Activated CD4-positive, alpha-beta T cell treated with anti-CD3 and anti-CD28 coated beads for 24 hours (primary cell): ENCODE measurements at places on chromosomes 3 and 15.

- DNase-seq = no peak
Observed at GRCh38 chr3:107524326-107524840, 1.6 kb downstream of the BBX start.

DNA sequence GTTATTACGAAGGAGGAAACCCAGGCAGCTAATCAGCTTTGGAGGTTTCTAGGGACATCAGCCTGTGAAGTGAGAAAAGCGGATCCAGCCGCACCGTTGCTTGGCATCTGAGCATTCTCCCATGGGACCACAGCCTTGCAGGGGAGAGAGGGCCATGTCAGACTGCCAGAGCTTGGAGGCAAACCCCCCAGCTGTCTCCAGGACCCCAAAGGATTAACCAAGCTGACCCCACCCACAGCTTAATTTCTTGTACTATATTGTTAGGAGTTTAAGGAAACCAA, 5.1 kb downstream of the IGDCC3 start:
- no peak for DNase-seq

DNA sequence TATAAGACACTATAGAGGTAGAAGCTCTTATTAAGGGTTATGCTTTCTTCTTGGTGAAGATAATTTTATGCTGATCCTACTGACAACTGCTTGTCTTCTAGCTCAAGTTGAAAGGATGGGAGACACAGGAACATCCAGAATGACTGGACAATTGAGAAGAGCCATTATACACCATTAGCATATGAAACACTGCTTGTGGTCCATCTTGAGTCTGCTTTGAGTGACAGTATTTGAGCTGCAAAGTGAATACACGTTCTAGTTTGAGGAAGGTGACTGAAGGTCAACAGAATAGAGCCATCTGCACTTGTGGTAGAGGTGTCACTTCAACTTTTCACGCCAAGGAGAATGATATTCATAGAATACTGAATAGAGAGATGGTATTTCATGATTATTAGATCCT, 315.4 kb downstream of the MCTP2 start:
- no peak for DNase-seq

- DNase-seq = no peak
Observed at GRCh38 chr15:74773329-74773728, 8.6 kb upstream of the CSK start.

DNA sequence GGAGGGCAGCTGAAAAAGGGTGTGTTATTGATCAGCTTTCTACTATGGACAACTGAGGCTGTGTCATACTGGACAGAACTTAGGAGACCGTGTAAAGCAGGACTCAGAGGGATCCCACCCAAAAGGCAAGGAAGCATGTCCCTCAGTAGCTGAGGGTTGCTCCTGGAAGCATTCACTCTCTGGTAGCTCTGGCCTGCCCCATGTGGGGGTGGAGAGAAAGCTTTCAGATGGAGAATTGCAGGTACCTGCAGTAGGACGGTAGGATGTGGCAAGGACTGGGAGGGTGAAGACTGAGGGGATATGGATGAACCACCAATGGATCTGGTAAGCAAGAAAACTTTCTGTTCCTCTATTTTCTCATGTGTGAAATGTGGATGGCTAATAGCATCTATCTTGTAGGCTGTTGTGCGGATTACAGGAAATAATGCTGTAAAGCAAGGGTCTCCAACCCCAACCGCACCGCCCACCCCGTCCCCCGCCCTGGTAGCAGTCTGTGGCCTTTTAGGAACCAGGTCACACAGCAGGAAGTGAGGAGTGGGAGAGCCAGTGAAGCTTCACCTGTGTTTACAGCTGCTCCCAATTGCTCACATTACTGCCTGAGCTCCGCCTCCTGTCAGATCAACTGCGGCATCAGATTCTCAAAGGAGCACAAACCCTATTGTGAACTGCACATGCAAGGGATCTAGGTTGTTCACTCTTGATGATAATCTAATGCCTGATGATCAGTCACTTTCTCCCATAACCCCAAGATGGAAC, 157.7 kb upstream of the PROK2 start:
- DNase-seq = no peak

- DNase-seq = no peak
Observed at GRCh38 chr3:18861137-18861536, 287.2 kb upstream of the KCNH8 start.

- DNase-seq = no peak
Observed at GRCh38 chr3:123008840-123009239, 18.7 kb downstream of the SEMA5B start.

- DNase-seq = no peak
Observed at GRCh38 chr3:193237030-193237429, 4.0 kb upstream of the PLAAT1 start.

- DNase-seq = peak; percentile 74
Observed at GRCh38 chr15:38564557-38565286, at the start of gene RASGRP1. Gene RASGRP1 (minus strand): TSS chr15:38564814. CDS start chr15:38564628, 186 bp downstream.

DNA sequence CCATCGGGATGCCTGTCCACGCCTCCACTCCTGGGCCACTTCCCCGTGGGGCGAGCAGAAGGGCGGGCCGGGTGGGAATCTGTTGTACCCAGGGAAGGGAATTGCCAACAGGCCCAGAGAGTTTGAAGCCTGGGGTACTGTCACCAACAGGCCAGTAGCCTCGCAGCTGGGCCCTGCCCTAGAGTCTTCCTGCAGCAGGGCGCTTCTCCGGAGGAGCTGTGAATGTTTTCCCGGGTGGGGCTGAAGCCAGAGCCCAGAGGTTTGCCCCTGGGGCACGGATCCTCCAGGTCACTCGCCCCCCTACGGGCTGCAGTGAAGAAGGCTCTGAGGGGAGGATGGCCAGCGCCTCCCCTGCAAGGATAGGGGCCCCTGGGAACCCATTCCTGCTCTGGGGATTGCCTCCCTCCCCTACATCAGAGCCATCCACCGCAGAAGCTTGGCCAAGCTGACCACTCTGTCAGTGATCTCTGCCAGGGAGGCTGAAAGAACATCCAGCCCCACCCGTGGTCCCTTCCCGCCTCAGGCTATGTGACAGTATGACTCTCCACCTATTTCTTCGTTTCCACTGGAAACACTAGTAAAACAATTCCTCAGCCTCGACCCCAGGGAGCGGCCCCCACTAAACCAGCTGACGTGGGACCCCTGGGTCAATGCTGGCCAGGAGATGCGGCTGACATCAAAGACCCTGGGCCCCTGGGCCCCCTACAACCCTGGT, 16.8 kb downstream of the CIDEC start:
- DNase-seq = no peak

- DNase-seq = no peak
Observed at GRCh38 chr3:184639351-184639750, 72.5 kb downstream of the MAGEF1 start.

GRCh38 chr3:41094351-41094750, 105.0 kb upstream of the CTNNB1 start:
- DNase-seq = no peak
